ENCODE measurements at places on chromosomes 3 and 15. TPM values are rescaled to one million over a fixed set of nuclear protein-coding genes. Genes with fewer than 3 reads are reported as not detected.

DNA sequence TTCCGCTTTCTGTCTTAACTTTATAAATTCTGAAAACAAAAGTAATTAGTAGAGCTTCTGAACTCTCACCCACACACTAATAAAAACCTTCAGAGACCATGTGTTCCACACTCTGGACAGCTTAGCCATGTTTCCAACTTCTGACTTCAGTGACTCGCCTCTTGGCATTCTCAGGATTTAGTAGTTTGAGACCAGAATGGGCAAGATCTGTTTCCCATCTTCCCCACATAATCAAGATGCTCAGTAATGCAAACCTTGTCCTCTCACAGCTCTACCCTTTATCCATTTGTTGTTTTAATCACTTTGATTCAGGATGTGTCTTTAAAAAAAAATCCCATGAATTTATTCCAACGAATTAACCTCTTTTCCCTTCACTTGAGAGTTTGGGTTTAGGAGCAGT is 166.6 kb upstream of the SLC24A5 start:
- H3K36me3 ChIP-seq: no peaks in the 10 kb centered on the region
- H3K4me1 ChIP-seq: no peaks in the 10 kb centered on the region
- DNase-seq: no peak
- no peak overlapping the region for H3K27ac ChIP-seq

The FBXW12 gene
- total RNA-seq: not detected

The ADAMTS17 gene
- total RNA-seq: 6.2 TPM

DNA sequence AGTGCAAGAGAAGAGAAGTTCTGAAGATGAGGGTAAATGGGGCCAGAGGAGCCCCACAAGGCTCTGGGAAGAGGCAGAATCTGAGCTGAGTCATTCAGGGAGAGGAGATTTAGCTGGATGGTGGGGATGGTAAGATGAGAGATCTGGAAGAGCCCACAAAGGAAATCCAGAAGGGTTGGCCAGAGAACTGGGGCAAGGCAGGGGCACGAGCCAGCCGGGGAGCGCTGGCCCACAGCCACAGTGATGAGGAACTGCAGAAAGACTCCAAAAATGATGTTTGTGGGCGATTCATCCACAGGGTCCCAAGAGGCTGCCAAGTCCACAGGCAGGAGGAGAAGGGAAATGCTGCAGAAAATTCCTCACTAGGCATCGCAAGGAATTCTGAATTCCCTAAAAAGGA is 75.9 kb upstream of the ATP2B2 start:
- no peak overlapping the region for H3K4me3 ChIP-seq
- no peaks in the 10 kb centered on the region for H3K4me1 ChIP-seq
- H3K27me3 ChIP-seq: no peaks in the 10 kb centered on the region
- H3K27ac ChIP-seq: no peak overlapping the region

DNA sequence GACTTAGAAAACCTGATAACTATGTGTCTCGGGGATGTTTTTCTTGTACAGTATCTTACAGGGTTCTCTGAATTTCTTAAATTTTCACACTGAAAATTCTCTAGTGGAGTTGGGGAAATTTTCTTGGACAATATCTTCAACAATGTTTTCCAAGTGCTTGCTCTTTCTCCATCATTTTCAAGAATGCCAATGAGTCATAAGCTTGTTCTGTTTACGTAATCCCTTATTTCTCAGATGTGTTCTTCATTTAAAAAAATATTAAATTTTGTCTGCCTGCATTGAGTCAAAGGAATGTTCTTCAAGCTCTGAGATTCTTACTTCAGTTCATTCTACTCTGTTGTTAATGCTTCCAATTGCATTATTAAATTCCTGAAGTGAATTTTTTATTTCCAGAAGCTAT is 21.9 kb upstream of the PLSCR2 start:
- no peak for DNase-seq
- H3K4me3 ChIP-seq: no peak overlapping the region
- no peaks in the 10 kb centered on the region for H3K36me3 ChIP-seq
- H3K27ac ChIP-seq: no peak overlapping the region
- no peaks in the 10 kb centered on the region for H3K27me3 ChIP-seq

The SLC22A13 gene
- 0.44 TPM for total RNA-seq

DNA sequence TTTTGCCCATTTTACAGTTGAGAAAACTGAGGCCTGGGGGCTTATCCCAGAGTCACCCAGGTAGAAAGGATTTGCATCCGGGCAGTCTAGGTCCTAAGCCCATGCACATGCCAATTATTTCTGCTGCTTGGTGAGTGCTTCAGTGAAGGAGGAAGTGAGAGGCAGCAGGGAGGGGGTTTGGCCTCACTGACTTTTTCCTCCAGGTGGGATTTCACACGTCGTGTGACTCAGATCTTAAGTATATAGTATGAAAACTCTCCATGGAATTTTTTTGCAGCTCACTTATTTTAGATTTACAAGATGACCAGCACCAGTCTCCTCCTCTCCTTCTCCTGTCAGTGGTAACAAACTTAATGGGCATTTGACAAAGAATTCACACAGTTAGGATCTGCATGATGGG is 4.6 kb downstream of the ITGA11 start:
- H3K27me3 ChIP-seq: peaks cover 5% of the 10 kb centered on the region
- no peak for DNase-seq
- H3K4me1 ChIP-seq: no peaks in the 10 kb centered on the region
- no peak overlapping the region for H3K4me3 ChIP-seq
- H3K27ac ChIP-seq: no peak overlapping the region

The UBA5 gene
- total RNA-seq: 33.7 TPM

- no peak overlapping the region for H3K4me3 ChIP-seq
- DNase-seq: no peak
- no peaks in the 10 kb centered on the region for H3K27me3 ChIP-seq
- H3K36me3 ChIP-seq: no peaks in the 10 kb centered on the region
- H3K4me1 ChIP-seq: no peaks in the 10 kb centered on the region
Measured at GRCh38 chr3:94311651-94312050, 248.8 kb downstream of the NSUN3 start.

DNA sequence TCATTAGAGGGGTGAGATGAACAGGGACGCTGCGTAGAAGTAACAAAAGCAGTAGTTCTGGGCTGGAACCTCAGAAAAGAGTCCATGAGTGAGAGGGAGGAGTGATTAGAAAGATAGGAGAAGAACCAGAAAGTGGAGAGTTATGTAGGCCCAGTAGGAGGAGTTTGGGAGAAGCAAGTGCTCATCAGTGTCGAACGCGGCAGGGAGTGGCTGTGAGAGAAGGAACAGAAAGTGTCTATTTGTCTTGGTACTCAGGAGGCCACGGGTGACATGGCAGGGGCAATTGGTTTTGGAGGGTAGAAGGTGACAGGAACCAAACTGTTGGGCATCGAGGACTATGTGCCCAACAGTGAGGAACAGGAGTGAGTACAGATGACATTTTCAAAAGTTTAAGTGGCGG is 1.3 kb upstream of the INSYN1 start:
- H3K4me3 ChIP-seq: no peak overlapping the region
- H3K27ac ChIP-seq: no peak overlapping the region
- DNase-seq: no peak

The SLC24A5 gene
- total RNA-seq: not detected
